ENCODE measurements at places on chromosomes 2 and 18. TPM values are rescaled to one million over a fixed set of nuclear protein-coding genes. Genes with fewer than 3 reads are reported as not detected.
A peak's percentile ranks its signal among the peaks of the same experiment; 100 is the strongest.

DNA sequence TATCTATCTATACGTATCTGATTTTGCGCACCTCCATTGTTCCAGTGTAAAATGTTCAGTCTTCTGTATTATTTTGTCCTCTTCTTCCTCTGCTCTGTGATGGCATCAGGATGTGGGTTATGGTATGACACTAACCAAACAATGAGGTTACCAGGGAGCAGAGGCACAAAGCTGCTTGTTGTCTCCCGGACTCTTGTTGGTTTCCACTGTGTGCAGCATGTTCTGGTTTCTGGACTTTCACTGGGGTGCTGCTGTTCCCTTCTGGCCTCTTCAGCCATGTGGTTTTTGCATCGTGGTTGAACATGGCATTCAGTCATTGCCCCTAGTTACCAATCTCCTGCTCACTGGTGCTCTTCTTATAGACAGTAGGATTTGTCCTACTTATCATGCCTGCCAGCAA, 665.9 kb downstream of the CBLN2 start:
- no peaks in the 10 kb centered on the region for H3K4me1 ChIP-seq
- H3K4me3 ChIP-seq: no peak overlapping the region
- H3K36me3 ChIP-seq: no peaks in the 10 kb centered on the region
- DNase-seq: no peak
- no peak overlapping the region for H3K27ac ChIP-seq

The TCF23 gene
- not detected for total RNA-seq

The RAX gene
- not detected for total RNA-seq

GRCh38 chr2:40244675-40245074, 207.2 kb downstream of the SLC8A1 start:
- no peak overlapping the region for H3K27ac ChIP-seq
- no peak overlapping the region for H3K4me3 ChIP-seq
- DNase-seq: peak; percentile 19
- H3K36me3 ChIP-seq: no peaks in the 10 kb centered on the region
- peaks cover 5% of the 10 kb centered on the region for H3K4me1 ChIP-seq

DNA sequence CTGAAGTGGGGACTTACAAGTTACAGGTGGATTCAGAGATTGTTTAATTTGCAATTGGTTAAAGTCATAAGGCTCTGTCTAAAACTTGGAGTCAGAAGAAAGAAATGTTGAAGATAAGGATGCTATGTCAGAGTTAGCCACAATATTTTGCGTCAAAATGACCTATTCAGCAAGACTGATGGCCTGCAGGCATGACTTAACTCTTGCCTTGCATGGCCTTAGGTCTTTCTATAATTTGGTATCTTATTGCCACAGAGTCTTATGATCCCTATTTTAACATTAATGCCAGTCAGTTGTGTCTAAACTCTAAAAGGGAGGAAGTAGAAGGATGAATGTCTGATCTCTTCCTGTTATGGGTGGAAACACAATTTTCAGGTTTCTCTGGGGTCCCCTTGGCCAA, 5.2 kb upstream of the COMMD1 start:
- no peak overlapping the region for H3K4me3 ChIP-seq
- H3K27ac ChIP-seq: no peak overlapping the region
- peaks cover 6% of the 10 kb centered on the region for H3K4me1 ChIP-seq
- no peaks in the 10 kb centered on the region for H3K36me3 ChIP-seq

GRCh38 chr2:232699110-232699509, 2.0 kb downstream of the GIGYF2 start:
- no peak for DNase-seq
- H3K4me3 ChIP-seq: peak overlapping the region; percentile 99
- H3K4me1 ChIP-seq: peaks cover 29% of the 10 kb centered on the region
- H3K36me3 ChIP-seq: peaks cover 3% of the 10 kb centered on the region
- H3K27ac ChIP-seq: peak overlapping the region; percentile 96

GRCh38 chr18:25921677-25922421, 168.6 kb downstream of the SS18 start:
- no peaks in the 10 kb centered on the region for H3K36me3 ChIP-seq
- peaks cover 7% of the 10 kb centered on the region for H3K27me3 ChIP-seq
- H3K4me1 ChIP-seq: no peaks in the 10 kb centered on the region
- H3K27ac ChIP-seq: no peak overlapping the region

- H3K27ac ChIP-seq: no peak overlapping the region
- H3K4me1 ChIP-seq: no peaks in the 10 kb centered on the region
- no peak overlapping the region for H3K4me3 ChIP-seq
- H3K27me3 ChIP-seq: no peaks in the 10 kb centered on the region
- DNase-seq: no peak
- H3K36me3 ChIP-seq: peaks cover 2% of the 10 kb centered on the region
Measured at GRCh38 chr2:186442885-186443284, 43.2 kb upstream of the ZC3H15 start.

The RFTN2 gene
- not detected for total RNA-seq

GRCh38 chr2:145724311-145724898, 1204.5 kb upstream of the ZEB2 start:
- H3K27me3 ChIP-seq: no peaks in the 10 kb centered on the region
- H3K27ac ChIP-seq: no peak overlapping the region
- no peaks in the 10 kb centered on the region for H3K4me1 ChIP-seq
- H3K4me3 ChIP-seq: no peak overlapping the region

The MEP1B gene
- total RNA-seq: not detected

DNA sequence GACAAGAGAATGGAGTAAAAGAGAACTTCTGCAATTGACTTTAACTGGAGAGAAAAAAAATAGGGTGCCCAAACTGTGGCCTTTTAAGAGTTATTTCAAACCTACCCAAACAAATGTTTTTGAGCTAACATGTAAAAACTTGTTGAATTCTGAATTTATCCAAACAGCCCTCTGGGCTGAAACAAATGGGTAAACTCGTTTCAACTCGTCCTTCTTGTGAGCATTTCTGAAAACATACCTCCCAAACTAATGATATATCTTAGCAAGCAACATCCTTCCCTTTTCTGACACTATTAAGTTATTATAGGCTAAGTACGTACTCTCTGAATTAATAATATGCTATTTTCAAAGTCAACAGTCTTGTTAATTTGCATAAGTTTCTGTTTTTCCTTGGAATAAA, 793.0 kb upstream of the ACVR2A start:
- peaks cover 20% of the 10 kb centered on the region for H3K27me3 ChIP-seq
- no peak overlapping the region for H3K27ac ChIP-seq
- no peak overlapping the region for H3K4me3 ChIP-seq
- H3K36me3 ChIP-seq: no peaks in the 10 kb centered on the region
- H3K4me1 ChIP-seq: no peaks in the 10 kb centered on the region
- no peak for DNase-seq

The ROCK1 gene
- total RNA-seq: 67.5 TPM

DNA sequence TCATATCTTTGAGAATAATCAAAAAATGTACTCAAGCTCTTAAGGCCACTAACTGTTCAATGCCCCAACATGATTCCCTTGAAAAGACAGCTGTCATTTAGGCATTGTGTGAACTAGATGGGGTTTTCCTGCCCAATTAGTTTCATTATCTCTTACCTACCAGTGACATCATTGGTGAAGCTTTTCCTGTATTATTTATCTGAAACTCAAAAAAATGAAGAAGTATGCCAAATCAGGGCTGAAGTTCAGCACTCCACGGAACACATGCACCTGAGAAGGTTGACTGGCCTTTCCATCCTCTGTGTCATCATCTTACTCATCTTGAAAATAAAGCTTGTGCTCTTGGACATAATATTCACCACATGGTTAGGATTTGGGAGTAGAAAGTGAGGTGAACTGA, 126.4 kb downstream of the TXNL1 start:
- H3K4me3 ChIP-seq: no peak overlapping the region
- H3K27me3 ChIP-seq: peaks cover 15% of the 10 kb centered on the region
- no peak overlapping the region for H3K27ac ChIP-seq
- peaks cover 7% of the 10 kb centered on the region for H3K4me1 ChIP-seq
- DNase-seq: no peak
- no peaks in the 10 kb centered on the region for H3K36me3 ChIP-seq

- no peaks in the 10 kb centered on the region for H3K36me3 ChIP-seq
- H3K4me3 ChIP-seq: no peak overlapping the region
- H3K27ac ChIP-seq: no peak overlapping the region
- no peak for DNase-seq
- no peaks in the 10 kb centered on the region for H3K4me1 ChIP-seq
Measured at GRCh38 chr18:7598167-7599047, 31.3 kb downstream of the PTPRM start.

- no peak overlapping the region for H3K4me3 ChIP-seq
- no peak for DNase-seq
- no peaks in the 10 kb centered on the region for H3K36me3 ChIP-seq
- peaks cover 6% of the 10 kb centered on the region for H3K27me3 ChIP-seq
- no peaks in the 10 kb centered on the region for H3K4me1 ChIP-seq
Measured at GRCh38 chr2:127536707-127537541, 1.4 kb downstream of the MYO7B start.

The FN1 gene
- 0.60 TPM for total RNA-seq

The LYPD6B gene
- total RNA-seq: not detected

- H3K4me1 ChIP-seq: no peaks in the 10 kb centered on the region
- H3K27me3 ChIP-seq: peaks cover 8% of the 10 kb centered on the region
- no peak overlapping the region for H3K27ac ChIP-seq
- no peak overlapping the region for H3K4me3 ChIP-seq
- DNase-seq: no peak
Measured at GRCh38 chr2:191462370-191462769, 215.6 kb upstream of the NABP1 start.

The SPATA3 gene
- 1.9 TPM for total RNA-seq

The ALK gene
- total RNA-seq: not detected

The TBR1 gene
- total RNA-seq: 0.05 TPM
